NCI-H1092 treated with DMSO at 0.1 percent for 48 hours (cell line): ENCODE measurements at places on chromosomes 4 and X.

- DNase-seq: no peak
Observed at GRCh38 chrX:134688839-134689238, 30.6 kb upstream of the PLAC1 start.

GRCh38 chr4:48375651-48376304, 34.4 kb downstream of the SLAIN2 start:
- DNase-seq: peak; percentile 85

DNA sequence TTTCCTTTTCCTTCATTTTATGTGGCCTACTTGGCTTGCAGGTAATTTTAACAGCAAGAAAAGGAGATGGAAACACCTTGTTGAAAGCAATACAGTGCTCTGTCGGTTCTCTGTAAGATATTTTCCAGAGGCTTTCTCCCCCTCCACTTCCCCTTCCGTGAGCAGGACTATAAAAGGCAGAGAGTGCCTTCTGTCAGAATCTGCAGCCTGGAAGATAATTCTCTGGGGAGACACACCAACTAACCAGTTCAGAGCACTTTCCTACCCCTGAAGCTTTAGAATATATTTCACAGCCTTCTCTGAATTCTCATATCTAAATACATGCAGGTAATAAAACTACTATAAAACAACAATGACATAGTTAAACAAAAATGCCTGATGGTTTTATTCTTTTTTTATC, 141.1 kb downstream of the IDS start:
- DNase-seq: no peak

- DNase-seq: no peak
Observed at GRCh38 chr4:786074-786741, 39.7 kb downstream of the CPLX1 start.

GRCh38 chrX:56125946-56126345, 106.2 kb upstream of the KLF8 start:
- DNase-seq: no peak
